Activated CD8-positive, alpha-beta T cell treated with anti-CD3 and anti-CD28 coated beads for 36 hours (primary cell): ENCODE measurements at places on chromosomes 7 and 10. TPM values are rescaled to one million over a fixed set of nuclear protein-coding genes. Genes with fewer than 3 reads are reported as not detected.

Gene GPR37
- not detected for total RNA-seq

Gene NUTM2D
- 0.74 TPM for total RNA-seq

Gene CALHM1
- total RNA-seq: not detected

DNA sequence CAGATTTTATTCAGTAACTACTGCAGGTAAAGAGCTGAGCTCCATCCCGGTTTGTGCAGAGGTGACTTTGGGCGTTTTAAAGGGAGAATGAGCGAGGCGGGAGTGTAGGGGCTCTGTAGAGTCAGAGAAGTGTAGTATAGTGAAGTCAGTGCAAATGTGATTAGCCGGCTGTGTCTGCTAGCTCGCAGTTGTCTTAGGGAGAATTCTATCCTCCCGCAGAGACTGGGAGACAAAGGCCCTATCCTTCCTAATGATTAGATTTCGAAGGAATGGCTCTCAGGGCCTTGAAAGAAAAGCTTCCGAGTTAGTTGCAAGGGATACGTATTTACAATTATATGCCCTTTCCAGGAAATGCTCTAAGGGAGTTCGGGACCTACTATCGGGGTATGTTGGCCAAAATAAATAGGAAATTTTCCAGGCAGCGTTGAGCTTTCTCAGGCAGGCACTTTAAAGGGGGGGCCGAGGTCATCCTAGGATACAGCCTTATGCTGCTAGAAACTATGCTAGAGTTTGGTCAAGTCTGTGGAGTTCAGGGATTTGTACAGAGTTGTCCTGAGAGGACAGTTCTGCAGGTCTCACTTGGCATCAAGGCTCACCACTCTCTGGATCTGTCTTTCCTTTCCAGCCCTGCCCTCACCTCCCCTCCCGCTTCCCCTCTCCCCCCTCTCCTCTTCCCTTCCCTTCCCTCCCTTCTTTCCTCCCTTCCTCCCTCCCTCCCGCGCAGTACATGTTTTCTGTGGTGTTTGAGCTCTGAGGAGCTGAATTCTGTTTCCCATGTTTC lies 825 bp downstream of the MRPL32 start:
- DNase-seq: no peak
- H3K27ac ChIP-seq: peak overlapping the region; percentile 100
- peaks cover 46% of the 10 kb centered on the region for H3K36me3 ChIP-seq
- H3K4me1 ChIP-seq: peaks cover 54% of the 10 kb centered on the region
- H3K27me3 ChIP-seq: no peaks in the 10 kb centered on the region
- peak overlapping the region; percentile 100 for H3K4me3 ChIP-seq

DNA sequence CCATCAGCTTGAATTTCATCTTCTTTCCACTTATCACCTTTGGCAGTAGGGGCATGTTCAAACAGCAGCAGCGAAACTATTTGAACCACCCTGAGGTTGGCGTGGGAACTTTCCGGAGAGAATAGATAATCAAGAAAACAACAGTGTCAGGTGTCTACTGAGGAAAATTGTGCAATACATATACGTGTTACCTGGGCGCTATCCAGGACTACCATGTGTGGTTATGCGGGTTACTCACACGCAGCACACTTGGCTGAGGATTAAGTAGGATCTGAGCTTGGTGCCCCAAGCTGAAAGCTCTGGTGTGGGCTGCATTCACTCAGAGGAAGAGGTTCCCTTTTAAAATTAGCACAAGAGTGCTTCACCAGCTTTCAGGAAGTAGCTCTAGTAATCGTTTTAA lies 8.8 kb upstream of the ABI1 start:
- H3K36me3 ChIP-seq: no peaks in the 10 kb centered on the region
- H3K27me3 ChIP-seq: no peaks in the 10 kb centered on the region
- no peak overlapping the region for H3K4me3 ChIP-seq
- peak; percentile 55 for DNase-seq
- H3K27ac ChIP-seq: no peak overlapping the region
